Trophoblast cell (in vitro differentiated cells and primary cell): ENCODE measurements at places on chromosomes 12 and 14.

DNA sequence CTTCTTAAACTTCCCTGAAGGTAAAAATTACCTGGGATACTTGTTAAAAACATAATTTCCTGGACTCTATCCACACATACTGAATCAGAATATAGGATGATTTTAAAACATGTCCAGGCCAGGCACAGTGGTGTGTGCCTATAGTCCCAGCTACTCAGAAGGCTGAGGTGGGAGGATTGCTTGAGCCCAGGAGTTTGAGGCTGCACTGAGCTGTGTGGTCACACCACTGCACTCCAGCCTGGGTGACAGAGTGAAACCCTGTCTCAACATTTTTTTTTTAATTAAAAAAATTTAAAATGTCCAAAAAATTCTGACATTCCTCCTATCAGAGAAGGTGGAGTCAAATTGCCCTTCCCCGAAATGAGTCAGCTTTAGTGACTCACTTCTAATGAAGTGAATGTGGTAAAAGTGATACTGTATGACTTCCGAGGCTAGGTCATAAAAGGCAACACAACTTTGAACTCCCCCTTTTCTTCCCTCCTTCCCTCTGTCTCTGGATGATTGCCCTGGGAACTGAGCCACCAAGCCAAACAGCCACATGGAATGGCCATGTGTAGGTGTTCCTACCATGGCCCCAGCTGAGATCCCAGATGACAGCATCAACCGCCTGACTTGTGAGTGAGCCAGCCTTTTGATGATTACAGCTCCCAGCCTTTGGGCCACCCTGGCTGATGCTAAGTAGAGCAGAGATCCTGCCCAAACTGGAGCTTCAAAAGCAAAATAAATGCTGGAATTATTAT, 36.3 kb downstream of the LIMA1 start:
- H3K4me3 ChIP-seq, result no peak overlapping the region
- H3K4me1 ChIP-seq, result peaks cover 14% of the 10 kb centered on the region
- peak overlapping the region; percentile 36 for H3K27ac ChIP-seq
- H3K36me3 ChIP-seq, result peaks cover 2% of the 10 kb centered on the region

GRCh38 chr12:64840949-64841717, 16.7 kb downstream of the TBC1D30 start:
- H3K4me1 ChIP-seq, result no peaks in the 10 kb centered on the region

- no peak overlapping the region for H3K4me3 ChIP-seq
- H3K27me3 ChIP-seq, result no peaks in the 10 kb centered on the region
- no peak overlapping the region for H3K27ac ChIP-seq
- no peaks in the 10 kb centered on the region for H3K36me3 ChIP-seq
- DNase-seq, result no peak
These were observed 229.8 kb downstream of the ALX1 start for GRCh38 chr12:85509857-85510256.

DNA sequence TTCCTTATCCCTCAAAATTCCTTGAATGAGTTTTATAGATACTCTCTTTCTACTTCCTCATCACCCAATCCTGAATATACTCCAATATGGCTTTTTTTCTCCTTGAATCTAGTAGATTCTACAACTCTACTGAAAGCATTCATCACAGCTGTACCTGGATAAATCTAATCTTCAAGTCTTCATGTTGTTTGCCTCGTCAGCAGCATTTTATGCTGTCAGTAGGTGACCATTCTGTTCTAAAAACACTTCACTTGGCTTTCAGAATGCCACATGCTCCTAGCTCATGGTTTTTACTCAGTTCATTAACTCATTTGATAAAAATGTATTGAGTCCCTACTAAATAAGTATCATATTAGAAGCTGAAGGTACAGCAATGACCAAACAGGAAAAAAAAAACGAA, 113.3 kb downstream of the NOVA1 start:
- no peaks in the 10 kb centered on the region for H3K36me3 ChIP-seq
- no peak overlapping the region for H3K27ac ChIP-seq
- H3K4me3 ChIP-seq, result no peak overlapping the region
- no peaks in the 10 kb centered on the region for H3K27me3 ChIP-seq
- DNase-seq, result no peak

DNA sequence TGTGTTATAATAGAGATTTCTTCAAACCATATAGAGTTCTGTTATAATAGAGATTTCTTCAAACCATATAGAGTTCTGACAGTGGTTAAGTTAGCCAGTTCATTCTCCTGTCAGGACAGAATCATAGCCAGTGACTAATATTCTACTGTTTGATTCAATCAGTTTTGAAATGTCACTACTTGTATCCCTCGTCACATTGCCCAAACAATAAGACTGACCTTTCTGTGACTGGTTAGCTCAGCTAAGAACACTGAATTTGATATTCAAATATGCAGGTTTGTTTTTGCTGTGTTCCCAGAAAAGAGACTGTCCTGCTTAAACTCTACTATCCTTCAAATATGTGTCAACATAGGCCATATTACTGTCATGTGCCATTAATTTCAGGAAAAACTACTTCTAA, 74.4 kb downstream of the ALG10B start:
- H3K4me1 ChIP-seq, result no peaks in the 10 kb centered on the region
- no peak for DNase-seq
- no peak overlapping the region for H3K4me3 ChIP-seq
- no peaks in the 10 kb centered on the region for H3K27me3 ChIP-seq
- no peak overlapping the region for H3K27ac ChIP-seq

DNA sequence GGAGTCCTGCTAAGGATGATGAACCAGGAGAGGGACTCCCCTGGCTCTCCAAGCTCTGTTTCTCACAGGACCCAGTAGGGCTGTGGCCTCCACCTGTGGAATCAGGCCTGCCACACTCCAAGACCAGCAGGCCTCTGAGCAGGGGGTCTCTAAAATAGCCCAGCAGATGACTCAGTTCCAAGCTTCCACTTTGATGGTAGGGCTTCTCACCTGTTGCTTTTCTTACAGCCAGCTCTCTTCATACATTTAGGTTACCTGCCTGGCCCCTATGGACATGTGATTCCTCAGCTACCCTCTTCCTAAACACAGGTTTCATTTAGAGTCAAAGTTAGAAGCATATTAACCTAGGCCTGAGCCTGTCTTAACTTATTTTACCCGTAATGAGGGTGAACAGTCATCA, 26.7 kb upstream of the ELK3 start:
- H3K36me3 ChIP-seq, result no peaks in the 10 kb centered on the region
- H3K4me1 ChIP-seq, result peaks cover 6% of the 10 kb centered on the region
- no peaks in the 10 kb centered on the region for H3K27me3 ChIP-seq

- no peak overlapping the region for H3K4me3 ChIP-seq
- H3K27ac ChIP-seq, result no peak overlapping the region
- H3K36me3 ChIP-seq, result no peaks in the 10 kb centered on the region
- H3K4me1 ChIP-seq, result no peaks in the 10 kb centered on the region
- H3K27me3 ChIP-seq, result no peaks in the 10 kb centered on the region
These were observed 23.4 kb upstream of the EIF5 start for GRCh38 chr14:103310576-103311095.

DNA sequence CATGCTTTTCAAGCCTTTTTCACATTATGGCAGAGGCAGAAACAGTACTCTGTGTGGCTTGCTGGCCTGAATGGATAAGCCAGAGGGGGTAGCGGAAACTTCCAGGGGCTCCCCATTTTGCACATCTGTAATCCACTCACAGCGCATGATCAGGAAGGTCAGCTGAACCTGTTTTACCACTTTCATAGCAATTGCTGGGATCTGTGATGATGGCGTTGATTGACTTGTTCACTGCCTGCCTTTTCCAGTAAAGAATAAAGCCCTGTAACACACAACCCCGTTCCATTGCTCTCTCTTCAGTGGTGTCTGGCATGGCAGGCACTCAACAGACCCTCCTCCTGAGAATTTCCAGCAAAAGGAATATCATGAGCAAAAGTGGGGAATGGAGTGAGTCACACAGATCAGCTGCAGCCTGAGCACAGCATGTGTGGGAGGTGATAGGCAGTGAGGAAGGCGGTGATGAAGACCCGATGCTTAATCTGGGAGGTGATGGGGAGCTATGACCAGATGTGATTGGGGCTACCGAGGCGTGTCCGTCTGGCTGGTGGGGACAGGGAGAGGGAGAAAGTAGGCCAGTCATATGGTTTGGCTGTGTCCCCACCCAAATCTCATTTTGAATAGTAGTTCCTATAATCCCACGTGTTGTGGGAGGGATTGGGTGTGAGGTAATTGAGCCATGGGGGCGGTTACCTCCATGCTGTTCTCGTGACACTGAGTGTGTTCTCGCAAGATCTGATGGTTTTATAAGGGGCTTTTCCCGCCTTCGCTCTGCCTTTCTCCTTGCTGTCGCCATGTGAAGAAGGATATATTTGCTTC, 44.7 kb upstream of the CHST11 start:
- H3K27ac ChIP-seq, result no peak overlapping the region
- no peaks in the 10 kb centered on the region for H3K36me3 ChIP-seq
- no peaks in the 10 kb centered on the region for H3K27me3 ChIP-seq
- peaks cover 28% of the 10 kb centered on the region for H3K4me1 ChIP-seq
- H3K4me3 ChIP-seq, result no peak overlapping the region

- no peak overlapping the region for H3K4me3 ChIP-seq
- H3K36me3 ChIP-seq, result no peaks in the 10 kb centered on the region
- peaks cover 8% of the 10 kb centered on the region for H3K4me1 ChIP-seq
- no peak overlapping the region for H3K27ac ChIP-seq
- no peaks in the 10 kb centered on the region for H3K27me3 ChIP-seq
These were observed 170.5 kb upstream of the RBM19 start for GRCh38 chr12:114136631-114137030.

DNA sequence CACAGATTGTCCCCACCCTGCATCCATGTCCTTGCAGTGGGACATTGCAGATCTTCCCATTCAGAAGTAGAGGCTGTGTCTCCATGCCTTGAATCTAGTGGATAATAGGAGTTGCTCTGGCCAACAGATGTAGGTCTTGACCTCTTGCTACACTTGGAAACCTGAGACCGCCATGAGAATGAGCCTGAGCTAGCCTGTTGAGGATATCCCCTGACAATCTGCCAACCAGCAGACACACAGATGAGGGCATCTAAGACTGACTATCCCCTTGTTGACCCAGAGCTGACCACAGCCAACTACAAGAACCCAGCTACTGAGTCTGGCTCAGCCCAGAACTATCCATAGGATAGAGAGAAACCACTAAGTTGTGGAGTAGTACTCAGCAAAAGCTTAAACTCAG, 161.1 kb upstream of the NOS1 start:
- H3K36me3 ChIP-seq, result no peaks in the 10 kb centered on the region
- no peaks in the 10 kb centered on the region for H3K4me1 ChIP-seq
- no peaks in the 10 kb centered on the region for H3K27me3 ChIP-seq
- no peak overlapping the region for H3K4me3 ChIP-seq
- H3K27ac ChIP-seq, result no peak overlapping the region

- no peaks in the 10 kb centered on the region for H3K36me3 ChIP-seq
- H3K27ac ChIP-seq, result no peak overlapping the region
- peak; percentile 17 for DNase-seq
- H3K4me1 ChIP-seq, result no peaks in the 10 kb centered on the region
- H3K4me3 ChIP-seq, result no peak overlapping the region
These were observed 257.8 kb upstream of the ARHGAP5 start for GRCh38 chr14:31819281-31819680.

DNA sequence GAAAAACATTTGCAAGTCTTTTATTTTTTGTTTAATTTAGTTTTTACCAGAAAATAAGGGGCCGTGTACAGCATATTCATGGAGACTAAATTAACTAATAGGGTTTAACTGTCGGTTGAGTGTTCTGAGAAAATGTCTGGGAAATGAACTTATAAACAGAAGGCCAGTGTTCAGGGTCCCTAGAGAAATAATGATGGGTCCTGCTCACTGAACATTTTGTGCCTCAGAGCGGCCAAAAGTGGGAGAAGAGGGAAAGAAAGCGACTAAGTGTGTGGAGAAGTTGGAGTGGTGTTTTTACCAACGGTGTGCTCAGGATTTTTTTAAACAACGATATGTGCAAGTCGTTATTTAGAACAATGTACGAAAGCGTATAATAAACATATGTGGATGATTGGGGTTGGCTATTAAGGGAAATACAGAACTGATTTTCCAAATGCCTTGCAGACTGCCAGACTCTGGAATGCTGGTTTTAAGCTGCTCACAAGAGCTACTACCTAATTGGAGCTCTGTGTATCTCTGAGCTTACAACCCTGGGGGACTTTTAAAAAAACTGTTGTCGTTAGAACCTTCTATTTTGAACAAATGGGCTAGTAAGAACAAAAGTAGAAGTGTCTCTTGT, 166.7 kb downstream of the SLC38A4 start:
- H3K27me3 ChIP-seq, result no peaks in the 10 kb centered on the region
- no peak overlapping the region for H3K4me3 ChIP-seq
- DNase-seq, result no peak
- H3K27ac ChIP-seq, result peak overlapping the region; percentile 5

GRCh38 chr12:128394137-128394536, 127.2 kb downstream of the TMEM132C start:
- H3K36me3 ChIP-seq, result no peaks in the 10 kb centered on the region
- DNase-seq, result no peak
- H3K27me3 ChIP-seq, result no peaks in the 10 kb centered on the region
- no peak overlapping the region for H3K27ac ChIP-seq
- H3K4me3 ChIP-seq, result no peak overlapping the region
- no peaks in the 10 kb centered on the region for H3K4me1 ChIP-seq

DNA sequence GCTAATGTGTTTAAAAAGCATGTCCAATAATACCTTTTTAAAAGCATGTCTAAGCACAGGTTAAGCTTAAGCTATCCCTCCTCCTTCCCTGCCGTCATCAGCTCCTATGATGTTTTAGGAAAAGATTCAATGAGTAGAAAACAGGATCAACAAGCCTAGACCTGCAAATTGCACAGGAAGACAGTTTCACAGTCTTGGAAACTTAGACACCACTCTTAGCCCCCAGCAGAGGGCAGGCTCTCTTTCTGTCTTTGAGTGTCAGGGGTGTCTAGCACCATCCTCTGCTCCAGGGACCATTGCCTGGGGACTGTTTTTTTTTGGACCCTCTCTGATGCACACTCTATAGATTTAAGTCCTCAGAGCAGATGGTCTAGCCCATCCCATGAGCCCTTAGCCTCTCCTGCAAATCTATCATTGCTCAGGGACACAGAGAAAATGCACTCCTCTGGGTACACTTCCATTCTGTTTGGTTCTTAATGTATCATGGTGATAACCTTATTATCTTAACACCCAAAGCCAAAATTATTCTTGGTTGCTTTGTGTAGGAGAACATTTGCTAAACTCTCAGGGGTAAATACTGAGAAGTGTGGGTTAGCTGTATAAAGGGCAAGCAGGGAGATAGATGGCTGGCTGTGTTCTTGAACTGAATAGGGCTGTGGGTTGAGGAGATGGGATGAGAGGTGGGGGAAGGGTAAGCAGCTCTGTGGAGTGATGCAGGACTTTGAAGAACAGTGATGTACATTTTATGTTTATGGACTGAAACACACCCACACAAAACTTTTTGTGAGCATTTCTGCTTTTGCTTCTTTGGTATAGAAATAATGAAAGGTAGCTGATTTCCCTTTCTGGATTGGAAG, 259.9 kb upstream of the DDHD1 start:
- H3K27ac ChIP-seq, result no peak overlapping the region
- no peaks in the 10 kb centered on the region for H3K4me1 ChIP-seq
- H3K4me3 ChIP-seq, result no peak overlapping the region
- no peaks in the 10 kb centered on the region for H3K27me3 ChIP-seq
- no peaks in the 10 kb centered on the region for H3K36me3 ChIP-seq

- no peaks in the 10 kb centered on the region for H3K27me3 ChIP-seq
- no peaks in the 10 kb centered on the region for H3K36me3 ChIP-seq
- DNase-seq, result no peak
- no peak overlapping the region for H3K4me3 ChIP-seq
- no peaks in the 10 kb centered on the region for H3K4me1 ChIP-seq
- H3K27ac ChIP-seq, result no peak overlapping the region
These were observed 132.3 kb downstream of the ADGRD1 start for GRCh38 chr12:131085816-131086591.

- no peaks in the 10 kb centered on the region for H3K36me3 ChIP-seq
- H3K4me1 ChIP-seq, result no peaks in the 10 kb centered on the region
- no peak for DNase-seq
- no peaks in the 10 kb centered on the region for H3K27me3 ChIP-seq
- no peak overlapping the region for H3K27ac ChIP-seq
- H3K4me3 ChIP-seq, result no peak overlapping the region
These were observed 150.1 kb upstream of the LRIG3 start for GRCh38 chr12:59070322-59070933.
